ENCODE measurements at places on chromosomes 6 and 20. TPM values are rescaled to one million over a fixed set of nuclear protein-coding genes. Genes with fewer than 3 reads are reported as not detected.

POPDC3 gene
- total RNA-seq = not detected

ACTL10 gene
- total RNA-seq = 2.4 TPM

DNA sequence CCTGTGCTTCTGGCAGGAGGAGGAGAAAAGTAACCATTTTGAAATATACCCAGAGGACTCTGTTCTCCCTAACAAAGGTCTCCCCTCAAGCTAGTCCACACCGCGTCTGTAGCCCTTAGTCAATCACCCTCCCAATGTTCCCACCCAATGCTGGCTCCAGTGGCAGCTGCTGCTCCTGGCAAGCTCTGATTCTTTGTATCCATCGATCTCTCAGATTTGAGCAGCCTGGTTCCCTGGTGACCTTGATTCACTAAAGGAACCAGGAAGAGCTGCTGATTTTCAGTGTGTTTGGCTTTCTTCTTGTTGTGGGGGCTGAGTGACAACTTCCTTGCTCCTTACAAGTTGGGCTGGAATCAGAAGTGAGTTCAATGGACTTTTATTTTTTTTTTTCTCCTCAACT is 68.5 kb downstream of the FOXC1 start:
- DNase-seq = no peak

NANP gene
- 7.6 TPM for total RNA-seq

- DNase-seq = peak; percentile 53
Measured at GRCh38 chr6:15403094-15403755, 157.4 kb downstream of the JARID2 start.
